ENCODE measurements at places on chromosomes 13 and 19.

GRCh38 chr19:37902668-37903067, 3.7 kb downstream of the WDR87 start:
- DNase-seq = peak; percentile 84

- DNase-seq = no peak
Observed at GRCh38 chr13:99230991-99231390, 27.2 kb downstream of the GPR18 start.

GRCh38 chr13:107102676-107103075, 534.7 kb upstream of the ARGLU1 start:
- DNase-seq = no peak

DNA sequence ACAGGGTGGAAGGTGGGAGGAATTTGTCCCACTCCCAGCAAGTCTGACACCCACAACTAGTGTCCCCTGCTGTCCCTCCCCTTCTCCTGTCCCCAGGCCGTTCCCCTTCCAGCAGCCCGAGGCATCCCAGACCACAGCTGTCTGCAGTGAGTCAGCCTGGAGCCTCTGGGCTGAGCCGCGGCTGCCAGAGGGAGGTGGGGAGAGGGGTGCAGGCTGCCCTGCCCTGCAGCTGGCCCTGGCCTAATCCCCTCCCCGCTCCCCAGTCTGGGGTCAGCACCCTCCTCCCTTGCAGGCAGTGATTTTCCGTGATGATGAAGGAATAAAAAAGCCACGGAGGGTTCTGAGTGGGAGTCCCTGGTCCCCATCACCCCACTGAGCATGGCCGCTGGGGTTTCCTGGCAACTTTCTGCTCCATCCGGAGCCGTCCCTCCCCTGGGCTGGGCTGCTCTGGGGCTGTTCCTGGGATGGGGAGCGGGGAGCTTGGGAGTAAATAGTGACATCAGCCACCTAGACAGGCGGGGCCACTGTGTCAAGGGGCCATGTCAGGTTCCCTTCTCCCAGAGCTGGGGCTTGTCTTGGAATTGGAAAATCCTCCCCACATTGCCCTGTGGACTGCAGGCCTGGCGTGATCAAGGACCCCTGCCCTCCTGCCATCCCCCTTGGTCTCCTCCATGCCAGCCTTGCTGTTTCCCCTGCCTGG, 16.8 kb downstream of the SPC24 start:
- DNase-seq = no peak

DNA sequence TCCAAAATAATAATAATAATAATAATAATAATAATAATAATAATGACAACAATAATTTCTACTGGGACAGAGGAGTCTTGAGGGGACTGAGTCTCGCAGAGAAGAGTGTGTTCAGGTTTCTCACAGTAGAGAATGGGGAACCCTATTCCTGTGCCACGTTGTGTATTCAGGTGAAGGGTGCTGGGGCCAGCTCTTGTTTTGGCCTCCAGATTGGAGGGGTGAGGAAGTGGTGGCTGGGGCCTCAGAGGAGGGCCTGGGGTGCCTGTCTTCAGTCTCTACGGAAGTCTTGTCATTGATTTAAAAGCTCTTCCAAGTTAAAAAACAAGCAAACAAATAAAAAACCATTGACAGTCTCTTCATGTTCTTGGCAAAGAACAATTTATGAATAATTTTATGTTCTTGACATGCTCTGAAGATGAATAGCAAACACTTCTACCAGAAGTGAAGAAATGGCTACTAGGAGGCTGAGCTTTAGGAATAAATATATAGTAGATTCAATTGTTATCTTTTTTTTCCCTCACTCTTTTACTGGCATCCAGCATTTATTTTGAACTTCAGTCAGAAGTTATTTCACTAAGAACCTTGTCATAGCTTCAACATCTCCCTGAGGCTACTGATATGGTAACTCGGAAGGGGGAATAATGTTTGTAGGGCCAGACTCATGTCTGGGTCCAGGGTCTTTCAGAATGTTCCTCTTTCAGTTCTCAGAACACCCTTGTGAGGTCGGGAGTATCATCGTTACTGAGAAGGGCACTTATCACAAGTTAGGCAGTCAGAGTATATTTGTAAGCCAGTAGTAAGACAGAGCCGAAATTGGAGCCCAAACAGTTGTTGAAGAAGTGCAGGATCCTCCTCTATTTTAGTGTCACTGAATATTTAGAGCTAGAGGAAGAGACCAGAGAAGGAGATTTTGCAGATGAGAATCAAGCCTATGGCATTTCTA, 13.1 kb downstream of the LRCH1 start:
- no peak for DNase-seq

DNA sequence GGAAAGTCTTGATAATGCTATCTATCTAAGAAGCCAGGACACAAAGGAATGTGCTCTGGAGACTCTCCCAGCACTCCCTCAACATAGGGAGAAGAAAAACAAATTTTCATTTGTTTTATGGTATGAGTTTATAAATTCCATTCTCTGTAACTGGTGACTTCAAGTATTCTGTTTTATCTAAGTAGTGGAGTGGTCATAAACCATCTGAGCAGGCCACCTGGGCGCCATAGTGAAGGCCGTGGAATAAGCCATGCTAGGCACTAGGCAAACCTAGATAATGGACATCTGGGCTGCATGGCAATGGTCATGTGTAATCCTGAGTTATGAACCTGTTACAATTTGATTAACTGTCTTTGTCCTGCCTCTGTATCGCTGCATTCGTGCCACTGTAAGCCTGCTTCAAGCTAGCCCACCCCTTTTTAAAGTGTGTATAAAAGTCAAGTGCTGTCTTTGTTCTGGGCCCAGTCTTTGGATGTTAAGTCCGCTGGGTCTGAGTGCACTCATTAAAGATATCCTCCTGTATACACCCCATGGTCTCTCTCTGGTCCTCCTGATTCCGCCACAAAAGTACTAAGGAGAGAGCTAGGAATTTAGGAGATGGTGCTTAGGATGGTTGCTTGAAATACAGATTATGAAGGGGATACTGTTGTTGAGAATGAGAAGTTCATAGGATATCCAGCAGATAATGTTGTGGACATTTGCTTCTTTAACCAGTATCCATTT, 13.2 kb downstream of the GTF2F2 start:
- no peak for DNase-seq

GRCh38 chr19:38182536-38183210, 41.3 kb downstream of the DPF1 start:
- no peak for DNase-seq

DNA sequence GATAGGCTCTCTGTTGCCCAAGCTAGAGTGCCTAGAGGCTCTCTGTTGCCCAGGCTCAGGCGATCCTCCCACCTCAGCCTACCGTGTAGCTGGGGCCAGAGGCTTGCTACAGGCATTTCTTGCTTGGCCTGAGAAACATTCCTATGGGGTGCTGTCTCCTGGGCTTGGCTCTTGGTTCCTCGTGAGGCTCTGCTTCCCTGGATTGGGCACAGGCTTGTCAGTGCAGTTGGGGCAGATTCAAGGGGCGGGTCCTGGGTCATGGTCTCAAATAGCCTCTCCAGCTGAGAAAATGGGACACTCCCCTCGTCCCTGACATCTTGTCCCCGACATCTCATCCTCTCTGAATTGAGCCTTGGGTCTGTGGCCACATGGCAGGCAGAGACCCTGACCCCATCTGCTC, 4.9 kb downstream of the TSSK6 start:
- DNase-seq = no peak

DNA sequence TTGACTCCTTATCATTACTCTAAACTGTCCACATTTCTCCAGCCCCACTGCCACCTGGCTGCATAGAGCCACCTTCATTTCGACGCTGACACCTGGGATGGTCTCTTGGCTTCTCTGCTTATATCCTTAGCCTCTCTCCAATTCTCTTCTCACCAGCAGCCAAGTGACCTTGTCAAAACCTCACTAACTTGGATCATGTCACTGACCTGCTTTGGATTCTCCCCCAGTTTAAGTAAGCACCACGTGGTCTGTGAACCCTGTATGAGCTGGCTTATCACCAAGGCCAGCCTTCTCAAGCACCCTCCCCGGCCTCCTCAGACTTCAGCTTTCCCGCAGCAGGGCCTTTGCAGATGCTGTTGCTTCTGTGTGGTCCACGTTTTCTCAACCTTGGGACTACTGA, 12.3 kb upstream of the GGACT start:
- no peak for DNase-seq

DNA sequence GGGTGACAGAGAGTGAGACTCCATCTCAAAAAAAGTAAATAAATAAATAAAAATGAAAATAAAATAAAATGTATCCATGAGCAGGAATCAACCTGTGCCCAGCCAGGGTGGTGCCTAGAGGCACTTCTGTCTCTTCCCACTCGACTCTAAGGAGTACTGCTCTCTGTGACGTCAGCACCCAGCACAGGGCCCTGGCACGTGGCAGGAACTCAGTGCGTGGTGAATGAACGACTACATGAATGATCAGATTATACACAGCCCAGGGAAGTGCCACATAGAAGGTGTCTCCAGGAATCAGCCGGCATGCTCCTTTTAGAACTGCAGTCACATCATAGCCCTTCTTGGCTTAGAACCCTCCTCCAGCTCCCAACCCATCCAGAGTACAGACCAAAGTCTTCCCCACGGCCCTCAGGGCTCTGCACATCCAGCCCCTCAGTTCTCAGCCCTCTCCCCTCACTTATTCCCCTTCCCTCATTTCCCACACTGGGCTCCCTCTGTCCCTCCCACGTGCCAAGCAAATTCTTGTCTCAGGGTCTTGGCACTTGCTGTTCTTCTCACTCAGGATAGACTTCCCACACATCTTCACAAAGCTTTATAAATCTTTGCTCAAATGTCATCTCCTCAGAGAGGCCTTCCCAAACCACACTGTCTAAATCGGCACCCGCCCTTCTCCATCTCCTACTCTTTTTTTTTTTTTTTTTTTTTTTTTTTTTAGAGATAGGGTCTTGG, 4.2 kb downstream of the CLIP3 start:
- DNase-seq = no peak

DNA sequence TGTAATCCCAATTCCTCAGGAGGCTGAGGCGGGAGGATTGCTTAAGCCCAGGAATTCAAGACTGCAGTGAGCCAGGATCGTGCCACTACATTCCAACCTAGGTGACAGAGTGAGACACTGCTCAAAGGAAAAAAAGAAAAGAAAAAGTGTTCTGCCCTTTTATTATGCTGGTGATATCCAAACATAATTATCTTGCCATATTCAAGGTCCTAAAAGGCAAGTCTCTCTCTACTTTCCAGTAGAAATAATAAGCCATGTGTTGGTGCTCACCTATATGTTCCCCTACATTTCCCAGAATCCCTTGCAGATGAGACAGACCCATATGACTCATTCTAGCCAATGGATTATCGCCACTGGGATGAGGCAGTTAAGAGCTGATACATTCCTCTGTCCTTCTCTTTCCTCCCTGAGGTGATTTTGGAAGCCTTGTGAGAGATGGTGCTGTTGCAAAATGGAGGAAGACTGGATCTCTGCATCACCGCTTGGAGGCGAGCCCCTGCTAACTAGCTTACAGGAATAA, 58.3 kb upstream of the MRI1 start:
- DNase-seq = no peak

DNA sequence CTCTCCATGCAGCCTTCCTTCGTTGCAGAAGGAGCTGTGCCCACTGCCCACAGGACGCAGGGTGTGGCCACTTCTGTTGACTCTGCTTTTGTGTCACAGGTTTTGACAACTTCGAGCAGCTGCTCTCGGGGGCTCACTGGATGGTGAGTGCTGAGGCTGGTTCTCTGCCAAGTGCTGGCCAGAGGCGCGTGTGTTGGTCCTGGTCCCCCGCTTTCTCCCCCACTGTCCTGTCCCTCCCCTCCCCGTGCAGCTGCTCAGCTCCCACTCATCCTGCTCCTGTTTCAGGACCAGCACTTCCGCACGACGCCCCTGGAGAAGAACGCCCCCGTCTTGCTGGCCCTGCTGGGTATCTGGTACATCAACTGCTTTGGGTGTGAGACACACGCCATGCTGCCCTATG, 10.6 kb upstream of the PDCD2L start:
- no peak for DNase-seq

- no peak for DNase-seq
Observed at GRCh38 chr13:79935121-79935520, 405.8 kb downstream of the SPRY2 start.

DNA sequence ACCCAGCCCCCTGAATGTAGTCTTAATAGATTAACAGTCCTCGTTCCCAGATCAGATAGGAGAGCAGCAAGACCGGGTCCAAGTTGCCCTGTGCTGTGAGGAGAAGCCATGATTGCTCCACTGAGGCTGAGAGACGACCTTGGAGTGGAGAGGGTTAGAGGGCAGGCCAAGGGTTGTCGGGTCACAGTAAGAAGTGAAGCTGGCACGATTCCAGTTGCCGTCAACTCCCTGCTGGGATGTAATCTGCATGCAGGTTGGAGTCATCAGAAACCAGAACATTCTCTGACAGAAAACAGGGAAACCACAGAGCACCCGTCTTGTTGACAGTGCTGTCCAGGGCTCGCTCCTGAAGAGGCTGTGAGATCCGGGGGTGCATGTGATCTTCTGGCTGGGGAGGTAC, 19.0 kb upstream of the ATP11A start:
- DNase-seq = no peak

All from NCI-H187 (cell line).